Peyer's patch (tissue), 4 donors: ENCODE measurements at places on chromosomes 4 and X. TPM values are rescaled to one million over a fixed set of nuclear protein-coding genes. Genes with fewer than 3 reads are reported as not detected.

AFF2 gene
- not detected for total RNA-seq

MAGEA4 gene
- not detected for total RNA-seq

SHOX gene
- total RNA-seq, result not detected

UGT2B7 gene
- 28.6 TPM for total RNA-seq

BGN gene
- total RNA-seq, result 2.5 TPM

BEX5 gene
- total RNA-seq, result not detected

DNA sequence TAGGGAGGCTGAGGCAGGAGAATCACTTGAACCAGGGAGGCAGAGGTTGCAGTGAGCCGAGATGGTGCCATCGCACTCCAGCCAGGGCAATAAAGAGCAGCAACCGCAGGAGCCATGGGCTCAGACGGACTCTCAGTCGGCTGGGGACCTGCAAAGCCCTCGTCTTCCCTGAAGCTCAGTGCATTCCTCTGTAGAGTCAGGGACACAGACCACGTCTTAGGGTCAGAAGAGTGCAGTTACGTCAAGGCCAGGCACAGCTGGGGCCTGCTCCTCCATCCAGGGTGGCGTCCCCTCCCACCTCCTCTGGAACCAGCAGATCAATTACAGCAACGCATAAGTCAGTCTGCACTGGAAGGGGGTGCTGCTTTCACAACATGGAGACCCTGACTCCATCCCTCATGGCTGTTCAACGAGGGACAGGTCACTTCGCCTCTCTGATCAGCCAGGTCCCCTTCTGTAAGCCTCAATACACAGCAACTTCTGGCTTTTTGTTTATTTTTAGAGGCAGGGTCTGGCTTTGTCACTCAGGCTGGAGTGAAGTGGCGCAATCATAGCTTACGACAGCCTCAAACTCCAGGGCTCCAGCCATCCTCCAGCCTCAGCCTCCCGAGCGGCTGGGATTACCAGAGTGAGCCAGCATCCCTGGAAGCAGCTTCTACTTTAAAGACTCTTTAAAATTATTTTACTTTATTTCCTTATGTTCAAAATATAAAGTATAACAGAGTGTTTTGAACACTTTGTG is 76.4 kb downstream of the ZFYVE28 start:
- no peaks in the 10 kb centered on the region for H3K27me3 ChIP-seq
- H3K4me1 ChIP-seq, result no peaks in the 10 kb centered on the region
- H3K27ac ChIP-seq, result no peak overlapping the region
- H3K36me3 ChIP-seq, result no peaks in the 10 kb centered on the region
- peak; percentile 32 for DNase-seq

DNA sequence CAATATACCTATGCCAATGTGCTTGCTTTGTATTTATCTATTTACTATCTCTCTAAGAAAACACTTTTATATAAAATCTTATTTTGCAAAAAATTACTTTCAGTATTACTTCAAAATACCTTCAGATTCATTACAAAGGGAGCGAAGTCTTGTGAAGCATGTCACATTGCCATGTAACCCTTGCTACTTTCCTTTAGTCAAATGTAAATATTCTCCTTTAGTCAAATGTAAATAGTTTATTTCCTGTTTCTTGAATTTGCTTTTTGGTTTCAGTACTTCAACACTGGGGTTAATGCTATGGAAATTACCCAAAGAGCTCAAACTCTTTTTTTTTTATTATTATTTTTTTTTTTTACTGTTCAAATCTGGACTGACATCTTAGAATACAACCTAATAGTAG is 383.3 kb downstream of the GRXCR1 start:
- no peak for DNase-seq
- H3K4me1 ChIP-seq, result no peaks in the 10 kb centered on the region
- H3K27me3 ChIP-seq, result no peaks in the 10 kb centered on the region
- H3K4me3 ChIP-seq, result no peak overlapping the region
- H3K36me3 ChIP-seq, result no peaks in the 10 kb centered on the region
- no peak overlapping the region for H3K27ac ChIP-seq

- no peak for DNase-seq
- no peak overlapping the region for H3K4me3 ChIP-seq
- no peaks in the 10 kb centered on the region for H3K36me3 ChIP-seq
- H3K27ac ChIP-seq, result no peak overlapping the region
Measured at GRCh38 chrX:790783-791360, 160.3 kb downstream of the SHOX start.

DNA sequence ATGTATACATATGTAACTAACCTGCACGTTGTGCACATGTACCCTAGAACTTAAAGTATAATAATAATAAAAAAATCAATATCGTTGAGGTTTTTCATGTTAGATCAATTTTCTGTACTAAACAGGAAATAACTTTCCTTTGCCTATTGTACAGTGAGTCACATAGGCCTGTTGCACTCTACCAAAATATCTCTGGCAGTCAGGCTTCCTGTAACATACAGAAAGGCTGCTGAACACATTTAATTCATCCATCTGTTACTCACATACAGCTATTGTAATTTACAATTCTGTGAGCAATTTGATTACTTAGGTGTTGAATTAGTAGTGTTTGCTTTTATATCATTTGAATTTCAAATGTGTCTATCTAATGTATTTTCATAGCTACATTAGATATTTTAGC is 427.8 kb downstream of the TMA16 start:
- H3K4me3 ChIP-seq, result no peak overlapping the region
- no peaks in the 10 kb centered on the region for H3K4me1 ChIP-seq
- H3K27me3 ChIP-seq, result no peaks in the 10 kb centered on the region
- H3K36me3 ChIP-seq, result no peaks in the 10 kb centered on the region

DNA sequence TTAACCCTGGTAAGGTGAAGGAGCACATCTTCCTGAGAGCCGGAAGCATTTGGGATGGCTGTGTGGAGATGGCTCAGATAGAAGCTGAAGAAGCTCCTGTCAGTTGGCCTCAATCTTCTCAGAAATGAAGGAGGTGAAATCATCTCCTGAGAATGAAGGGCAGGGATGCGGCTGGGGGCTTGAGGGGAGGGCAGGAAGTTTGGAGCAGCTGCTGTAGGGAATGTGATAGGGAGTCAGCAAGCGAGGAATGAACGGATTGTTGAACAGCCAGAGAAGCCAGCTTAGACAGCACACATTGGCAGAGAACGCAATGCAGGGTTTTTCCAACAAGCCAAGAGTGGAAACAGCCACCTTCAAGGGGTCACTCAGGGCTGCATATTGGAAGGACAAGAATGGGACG is 10.0 kb downstream of the KCNE5 start:
- no peaks in the 10 kb centered on the region for H3K36me3 ChIP-seq
- DNase-seq, result no peak
- H3K4me1 ChIP-seq, result no peaks in the 10 kb centered on the region
- H3K27ac ChIP-seq, result no peak overlapping the region
- no peaks in the 10 kb centered on the region for H3K27me3 ChIP-seq
- no peak overlapping the region for H3K4me3 ChIP-seq

DNA sequence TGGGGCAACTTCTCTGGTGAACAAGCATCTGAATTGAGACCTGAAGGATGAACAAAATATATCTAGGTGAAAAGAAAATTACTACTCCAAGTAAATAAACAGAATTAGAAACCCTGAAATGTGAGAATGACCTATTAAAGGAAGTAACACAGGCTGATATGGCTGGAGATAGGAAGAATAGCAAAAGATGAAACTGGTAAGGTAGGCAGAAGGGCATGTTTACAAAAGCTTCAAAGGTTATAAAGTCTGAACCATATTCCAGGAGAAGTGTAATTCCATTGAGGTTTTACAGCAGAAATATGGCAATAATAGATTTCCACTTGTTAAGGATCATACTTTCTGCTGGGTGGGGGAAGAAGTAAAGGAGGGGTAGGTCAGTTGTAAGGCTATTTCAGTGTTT is 452.0 kb downstream of the GBA3 start:
- DNase-seq, result no peak
- H3K4me1 ChIP-seq, result no peaks in the 10 kb centered on the region
- H3K36me3 ChIP-seq, result no peaks in the 10 kb centered on the region
- H3K27me3 ChIP-seq, result no peaks in the 10 kb centered on the region
- H3K4me3 ChIP-seq, result no peak overlapping the region

DNA sequence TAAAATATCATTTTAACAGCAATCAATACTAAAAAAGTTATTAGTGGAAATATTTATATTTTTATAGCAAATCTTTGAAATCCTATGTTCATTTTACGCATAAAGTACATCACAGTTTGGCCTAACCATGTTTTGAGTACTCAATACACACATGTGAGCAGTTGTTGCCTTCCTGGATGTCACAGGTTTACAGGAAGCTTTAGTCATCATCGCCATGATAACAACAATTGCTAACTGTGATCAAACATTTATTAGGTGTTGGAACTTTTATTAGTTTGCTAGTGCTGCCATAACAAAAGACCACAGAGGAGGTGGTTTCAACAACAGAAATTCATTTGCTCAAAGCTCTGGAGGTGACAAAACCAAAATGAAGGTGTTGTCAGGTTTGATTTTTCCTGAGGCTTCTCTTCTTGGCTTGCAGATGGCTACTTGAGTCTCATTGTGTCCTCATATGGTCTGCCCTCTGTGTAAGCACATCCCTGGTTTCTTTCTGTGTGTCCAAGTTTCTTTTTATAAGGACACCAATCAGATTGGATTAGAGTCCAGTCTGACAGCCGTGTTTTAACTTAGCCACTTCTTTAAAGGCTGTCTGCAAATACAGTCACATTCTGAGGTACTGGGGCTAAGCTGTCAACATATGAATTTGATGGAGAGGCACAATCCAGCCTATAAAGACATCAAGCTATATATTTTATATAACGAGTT is 43.1 kb upstream of the BOD1L1 start:
- no peak overlapping the region for H3K4me3 ChIP-seq

DNA sequence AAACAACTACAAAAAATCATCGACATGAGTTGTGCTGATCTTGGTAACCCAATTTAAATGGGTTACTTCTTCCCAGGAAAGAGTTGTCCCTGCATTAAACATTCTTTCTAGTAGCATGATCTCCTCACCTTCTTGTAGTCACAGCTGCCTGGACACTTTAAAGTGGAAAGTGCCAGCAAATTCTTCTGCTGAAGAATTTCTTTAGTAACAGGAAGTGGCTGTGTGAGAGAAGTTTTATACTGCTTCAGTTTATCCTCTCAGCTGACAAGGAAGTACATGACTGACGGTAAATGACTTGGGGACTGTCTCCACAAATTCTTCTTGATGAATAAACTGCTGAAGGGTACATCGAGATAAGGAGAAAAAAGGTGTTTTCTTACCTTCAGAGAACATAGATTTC is 18.2 kb upstream of the TNIP3 start:
- no peaks in the 10 kb centered on the region for H3K27me3 ChIP-seq
- H3K36me3 ChIP-seq, result no peaks in the 10 kb centered on the region
- H3K4me1 ChIP-seq, result no peaks in the 10 kb centered on the region
- DNase-seq, result no peak

DNA sequence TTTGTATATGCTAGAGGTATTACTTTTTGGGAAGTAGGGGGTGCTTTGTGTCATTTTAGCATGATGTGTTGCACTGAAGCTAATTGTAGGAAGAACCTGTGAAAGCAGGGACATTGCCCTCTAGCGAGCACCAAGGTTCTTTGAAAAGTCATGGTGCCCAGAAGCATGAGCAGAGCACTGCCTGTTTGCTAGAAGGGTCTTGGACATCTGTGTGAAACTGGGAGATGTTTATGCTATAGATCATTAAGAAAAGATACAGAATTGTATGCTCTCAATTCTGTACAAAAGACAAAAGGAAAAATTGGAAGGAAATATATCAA is 14.7 kb downstream of the GRPR start:
- no peak overlapping the region for H3K4me3 ChIP-seq
- H3K27me3 ChIP-seq, result no peaks in the 10 kb centered on the region
- no peak overlapping the region for H3K27ac ChIP-seq
- H3K4me1 ChIP-seq, result no peaks in the 10 kb centered on the region
- no peaks in the 10 kb centered on the region for H3K36me3 ChIP-seq
- DNase-seq, result no peak

- no peak overlapping the region for H3K27ac ChIP-seq
- H3K4me3 ChIP-seq, result no peak overlapping the region
- no peaks in the 10 kb centered on the region for H3K4me1 ChIP-seq
Measured at GRCh38 chrX:26922278-26922677, 540.9 kb downstream of the PPP4R3C start.

- no peaks in the 10 kb centered on the region for H3K27me3 ChIP-seq
- DNase-seq, result no peak
- no peaks in the 10 kb centered on the region for H3K4me1 ChIP-seq
Measured at GRCh38 chrX:39017716-39018115, 216.5 kb downstream of the MID1IP1 start.

DNA sequence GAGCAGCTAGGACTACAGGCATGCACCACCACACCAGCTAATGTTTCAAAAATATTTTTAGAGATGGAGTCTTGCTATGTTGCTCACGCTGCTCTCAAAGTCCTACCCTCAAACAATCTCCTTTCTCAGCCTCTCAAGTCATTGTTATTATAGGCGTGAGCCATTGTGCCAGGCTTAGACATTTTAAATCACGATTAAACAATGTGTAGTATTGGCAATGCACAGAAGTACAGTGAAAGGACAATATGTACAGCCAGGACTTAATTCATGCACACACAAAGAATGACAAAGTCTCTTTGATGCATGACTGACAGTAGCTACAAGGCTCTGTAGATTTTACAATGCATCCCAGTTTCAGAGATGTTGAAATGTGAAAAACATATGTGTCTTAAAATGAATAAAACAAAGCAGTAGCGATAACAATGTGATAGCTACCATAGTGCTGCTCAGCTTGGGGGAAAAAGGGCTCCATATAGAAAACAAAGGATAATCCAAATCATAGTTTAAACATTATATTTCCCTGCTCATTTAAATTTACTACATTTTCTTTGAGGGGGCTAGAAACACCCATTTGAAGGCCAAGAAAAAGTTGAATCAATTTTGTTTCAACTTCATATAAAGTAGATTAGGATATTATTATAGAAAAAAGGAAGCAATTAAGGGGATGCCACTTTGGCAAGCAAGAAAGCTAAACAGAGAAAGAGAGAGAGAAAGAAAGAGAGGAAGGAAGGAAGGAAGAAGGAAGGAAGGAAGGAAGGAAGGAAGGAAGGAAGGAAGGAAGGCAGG is 272.4 kb upstream of the SMIM31 start:
- no peak for DNase-seq
- H3K27me3 ChIP-seq, result no peaks in the 10 kb centered on the region
- no peak overlapping the region for H3K4me3 ChIP-seq
- H3K27ac ChIP-seq, result no peak overlapping the region
- no peaks in the 10 kb centered on the region for H3K36me3 ChIP-seq
- H3K4me1 ChIP-seq, result no peaks in the 10 kb centered on the region
